ENCODE measurements at places on chromosomes 11 and 22.

DNA sequence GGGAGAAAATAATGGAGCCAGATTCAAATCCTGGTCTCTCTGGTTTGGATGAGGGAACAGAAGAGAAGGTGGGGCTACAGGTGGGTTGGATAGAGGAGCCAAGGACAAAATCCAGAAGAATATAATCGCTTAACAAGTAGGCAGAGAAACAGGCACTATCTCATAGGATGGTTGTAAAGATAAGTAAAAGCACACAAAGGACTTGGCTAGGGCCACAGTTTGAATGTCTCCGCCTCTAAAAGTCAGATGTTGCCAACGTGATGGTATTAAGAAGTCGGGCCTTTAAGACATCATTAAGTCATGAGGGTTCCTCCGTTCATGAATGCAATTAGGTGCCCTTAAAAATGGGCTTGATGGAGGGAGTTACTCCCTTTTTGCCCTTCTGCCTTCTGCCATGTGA lies 42.8 kb downstream of the SIK3 start:
- no peak for DNase-seq

- no peak for DNase-seq
Measured at GRCh38 chr11:122109932-122110331, 6.1 kb downstream of the BLID start.

DNA sequence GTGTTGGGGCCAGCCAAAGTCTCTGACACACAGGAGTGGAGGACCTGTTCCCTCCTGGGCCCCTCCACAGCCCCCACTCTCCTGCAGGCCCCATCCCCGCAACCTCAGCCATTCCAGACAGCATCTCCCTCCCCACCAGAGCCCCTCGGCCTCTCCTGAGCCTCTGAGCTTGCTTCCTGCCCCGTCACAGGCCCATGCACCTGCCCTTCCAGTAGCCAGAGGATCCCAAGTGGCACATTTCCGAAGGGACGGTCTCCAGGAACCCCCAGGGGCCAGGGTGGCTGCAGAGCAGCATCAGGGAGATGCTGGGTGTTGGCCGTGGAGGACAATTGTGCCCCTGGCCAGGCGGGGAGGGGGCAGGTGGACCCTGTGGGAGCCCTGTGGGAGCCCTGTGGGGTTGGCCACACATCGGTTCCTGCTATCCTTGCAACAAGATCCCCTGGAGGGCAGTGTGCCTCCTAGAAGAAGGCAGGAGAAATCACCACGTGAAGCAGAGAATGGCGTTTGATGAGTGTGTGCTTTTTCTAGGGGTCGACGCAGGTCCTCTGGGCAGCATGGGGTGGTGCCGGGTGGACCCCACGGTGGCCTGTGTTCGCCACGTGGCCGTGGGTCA lies 45.3 kb upstream of the PPARA start:
- no peak for DNase-seq

DNA sequence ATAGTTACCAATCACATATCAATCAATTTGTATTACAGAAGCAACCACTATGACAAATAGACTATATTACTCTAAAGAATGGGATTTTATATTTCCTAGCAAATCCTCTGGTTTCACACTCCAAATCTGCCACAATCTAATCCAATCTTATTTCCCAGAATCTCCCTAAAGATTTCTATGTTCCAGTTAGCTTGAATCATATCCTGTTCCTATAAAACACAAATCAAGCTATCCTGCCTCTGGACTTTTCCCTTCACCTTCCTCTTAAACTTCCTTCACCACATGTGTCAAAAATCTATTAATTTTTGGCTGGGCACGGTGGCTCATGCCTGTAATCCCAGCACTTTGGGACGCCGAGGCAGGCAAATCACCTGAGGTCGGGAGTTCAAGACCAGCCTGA lies 50.0 kb downstream of the PIK3C2A start:
- no peak for DNase-seq

GRCh38 chr22:50058906-50059880 lies 1.1 kb upstream of the TTLL8 start:
- no peak for DNase-seq

- DNase-seq = no peak
Measured at GRCh38 chr22:45239681-45240051, 1.0 kb downstream of the KIAA0930 start.

DNA sequence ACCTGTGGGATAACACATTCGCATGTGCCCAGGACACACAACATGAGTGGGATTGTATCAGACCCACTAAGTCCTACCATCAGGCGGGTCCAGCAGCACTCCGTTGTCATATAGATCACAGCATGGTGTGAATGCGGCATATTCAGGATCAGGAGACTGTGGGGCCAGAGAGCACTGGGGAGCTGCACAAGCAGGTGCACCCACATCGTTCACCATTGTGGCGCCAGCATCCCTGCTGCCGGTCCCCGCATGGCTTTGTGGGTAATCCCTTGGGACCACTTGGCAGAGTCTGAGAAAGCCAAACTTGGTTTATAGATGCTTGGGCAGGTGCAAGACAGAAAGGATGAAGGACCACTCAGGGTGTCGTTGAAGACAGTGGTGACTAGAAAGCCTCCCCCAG lies 201.6 kb upstream of the B3GAT1 start:
- DNase-seq = no peak

DNA sequence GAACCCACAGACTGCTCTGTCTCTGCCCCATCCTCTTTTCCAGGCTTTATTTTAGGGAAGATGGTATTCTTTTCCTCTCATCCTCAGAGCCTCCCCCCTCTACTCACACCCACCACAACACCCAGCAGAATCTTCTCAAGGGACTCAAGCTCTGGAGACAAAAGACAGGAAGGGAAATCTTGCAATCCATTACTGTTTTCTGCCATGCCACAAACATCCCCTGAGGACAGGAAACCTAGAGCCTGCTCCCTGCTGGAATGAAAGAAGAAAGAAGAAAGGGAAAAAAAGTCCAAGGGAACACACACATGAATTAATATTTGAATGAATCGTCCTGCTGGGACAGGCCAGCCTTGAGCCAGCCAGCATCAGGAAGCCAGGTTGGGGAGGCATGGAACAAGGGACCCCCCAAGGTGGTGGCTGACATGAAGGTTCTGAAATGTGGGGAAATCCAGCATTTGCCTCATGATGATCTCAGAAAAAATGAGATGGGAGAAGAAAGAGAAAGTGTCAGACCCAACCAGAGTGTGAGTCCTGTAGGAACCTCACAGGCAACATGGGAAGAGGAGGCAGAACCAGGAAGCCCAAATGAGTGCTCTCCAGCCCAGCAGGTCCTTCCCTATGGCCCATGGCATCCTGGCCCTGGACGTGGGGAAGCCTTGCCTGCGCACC lies 34.0 kb downstream of the SLCO2B1 start:
- no peak for DNase-seq

DNA sequence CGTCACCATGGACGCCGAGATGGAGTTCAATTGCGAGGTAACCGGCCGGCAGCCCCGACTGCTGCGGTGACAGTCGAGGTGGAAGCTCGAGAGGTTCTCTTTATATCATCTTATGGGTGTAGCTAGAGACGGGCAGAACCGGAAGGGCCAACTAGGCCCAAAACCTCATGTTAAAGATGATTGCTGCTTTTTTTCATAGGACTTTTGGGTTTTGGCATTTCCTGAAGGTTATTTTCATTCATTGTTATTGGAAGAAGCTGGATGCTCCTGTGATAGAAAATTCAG lies 585 bp downstream of the NF2 start:
- DNase-seq = no peak

GRCh38 chr11:88284336-88285050 lies 53.0 kb downstream of the CTSC start:
- DNase-seq = no peak

- DNase-seq = no peak
Measured at GRCh38 chr22:35884529-35884928, 144.1 kb downstream of the RBFOX2 start.

DNA sequence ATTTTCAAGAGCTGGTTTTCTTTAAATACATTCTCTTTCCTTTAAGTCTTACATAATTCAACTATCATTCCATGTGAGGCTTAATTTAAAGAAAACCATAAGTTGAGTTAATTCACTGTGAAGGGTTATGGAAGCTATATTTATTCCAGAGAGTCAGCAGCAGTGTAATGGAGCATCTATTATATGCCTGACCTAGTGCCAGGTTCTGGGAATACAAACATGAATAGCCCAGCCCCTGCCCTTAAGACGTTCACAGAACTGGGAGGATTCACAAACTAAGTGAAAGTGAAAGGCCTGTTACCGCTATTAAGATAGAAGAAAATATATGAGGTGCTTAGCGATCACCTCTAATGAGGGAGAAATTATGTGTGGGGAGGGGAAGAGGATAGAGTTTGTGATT lies 408.9 kb upstream of the CCDC90B start:
- DNase-seq = no peak

- no peak for DNase-seq
Measured at GRCh38 chr11:116176484-116177005, 596.2 kb downstream of the BUD13 start.

DNA sequence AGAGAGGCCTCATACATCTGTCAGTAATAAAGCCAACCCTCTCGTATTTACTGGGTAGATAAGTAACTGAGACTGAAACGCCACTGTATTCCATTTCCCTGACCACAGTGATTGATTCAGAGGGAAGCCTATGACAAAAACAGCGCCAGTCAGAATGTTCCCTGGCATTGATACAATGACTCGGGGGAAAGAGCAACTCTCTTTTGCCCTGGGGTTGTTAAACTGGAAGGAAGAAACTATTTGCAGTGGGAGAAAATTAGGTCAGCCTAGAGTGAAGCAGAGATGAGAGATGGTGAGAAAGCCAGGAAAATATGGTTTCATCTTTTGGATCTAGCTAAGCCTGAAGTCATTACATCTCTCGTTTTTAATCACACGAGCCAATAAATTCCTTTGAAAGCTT lies 48.6 kb upstream of the RBFOX2 start:
- no peak for DNase-seq

GRCh38 chr22:22547692-22548300 lies 11.3 kb downstream of the PRAME start:
- DNase-seq = no peak

- DNase-seq = no peak
Measured at GRCh38 chr11:66414120-66414934, 6.5 kb upstream of the NPAS4 start.

- no peak for DNase-seq
Measured at GRCh38 chr22:38141217-38141973, 30.9 kb upstream of the BAIAP2L2 start.

DNA sequence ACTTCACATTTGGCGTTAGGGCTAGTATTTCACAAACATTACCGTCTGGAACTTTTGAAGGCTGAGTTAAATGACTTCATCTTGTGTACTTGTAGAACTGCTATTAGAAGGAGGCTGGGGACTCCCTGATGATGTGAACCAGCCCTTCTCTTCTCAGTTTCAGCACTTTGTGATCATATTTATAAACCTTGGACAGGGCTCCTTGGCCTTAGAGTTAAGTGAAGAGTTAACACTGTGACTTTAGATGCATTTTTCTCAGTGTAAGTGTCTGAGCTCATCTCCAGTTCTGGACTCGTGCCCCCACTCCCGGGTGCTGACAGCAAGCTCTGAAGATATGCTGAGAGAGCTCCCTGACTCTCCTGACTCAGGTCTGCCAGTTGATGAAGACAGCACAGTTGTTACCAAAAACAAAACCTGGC lies 8.4 kb downstream of the MIAT start:
- no peak for DNase-seq

DNA sequence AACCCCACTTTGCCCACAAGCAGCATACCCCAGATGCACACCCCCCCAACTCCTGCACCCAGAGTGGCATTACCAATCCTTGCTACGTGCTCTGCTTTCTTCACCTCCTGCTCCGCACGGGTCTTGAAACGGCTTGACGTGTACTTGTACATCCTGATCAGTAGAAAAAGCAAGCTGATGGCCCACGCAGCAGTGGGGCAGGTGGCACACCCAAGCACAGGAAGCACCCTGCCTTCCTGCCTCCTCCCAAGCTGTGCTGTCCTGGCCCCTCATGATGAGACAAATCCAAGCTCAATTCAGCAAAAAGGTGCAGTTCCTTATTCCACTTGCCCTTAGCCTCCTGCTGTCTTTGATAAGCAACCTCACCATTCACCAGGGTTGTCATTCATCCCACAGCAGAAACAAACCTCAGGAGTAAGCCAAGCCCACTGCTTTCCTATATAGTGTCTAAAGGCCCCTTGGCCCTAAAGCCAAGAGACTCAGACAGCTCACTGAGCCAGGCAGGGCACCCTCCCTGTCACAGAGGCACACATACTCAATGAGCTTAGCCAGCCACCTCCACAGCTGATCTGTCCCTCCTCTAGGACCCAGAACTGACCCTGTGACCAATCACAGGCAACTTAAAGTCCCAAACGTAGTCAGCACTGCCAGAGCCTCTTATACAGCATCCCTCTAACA lies 27.8 kb downstream of the MORC2 start:
- DNase-seq = no peak

- no peak for DNase-seq
Measured at GRCh38 chr11:1155274-1155693, 2.5 kb upstream of the MUC5AC start.

DNA sequence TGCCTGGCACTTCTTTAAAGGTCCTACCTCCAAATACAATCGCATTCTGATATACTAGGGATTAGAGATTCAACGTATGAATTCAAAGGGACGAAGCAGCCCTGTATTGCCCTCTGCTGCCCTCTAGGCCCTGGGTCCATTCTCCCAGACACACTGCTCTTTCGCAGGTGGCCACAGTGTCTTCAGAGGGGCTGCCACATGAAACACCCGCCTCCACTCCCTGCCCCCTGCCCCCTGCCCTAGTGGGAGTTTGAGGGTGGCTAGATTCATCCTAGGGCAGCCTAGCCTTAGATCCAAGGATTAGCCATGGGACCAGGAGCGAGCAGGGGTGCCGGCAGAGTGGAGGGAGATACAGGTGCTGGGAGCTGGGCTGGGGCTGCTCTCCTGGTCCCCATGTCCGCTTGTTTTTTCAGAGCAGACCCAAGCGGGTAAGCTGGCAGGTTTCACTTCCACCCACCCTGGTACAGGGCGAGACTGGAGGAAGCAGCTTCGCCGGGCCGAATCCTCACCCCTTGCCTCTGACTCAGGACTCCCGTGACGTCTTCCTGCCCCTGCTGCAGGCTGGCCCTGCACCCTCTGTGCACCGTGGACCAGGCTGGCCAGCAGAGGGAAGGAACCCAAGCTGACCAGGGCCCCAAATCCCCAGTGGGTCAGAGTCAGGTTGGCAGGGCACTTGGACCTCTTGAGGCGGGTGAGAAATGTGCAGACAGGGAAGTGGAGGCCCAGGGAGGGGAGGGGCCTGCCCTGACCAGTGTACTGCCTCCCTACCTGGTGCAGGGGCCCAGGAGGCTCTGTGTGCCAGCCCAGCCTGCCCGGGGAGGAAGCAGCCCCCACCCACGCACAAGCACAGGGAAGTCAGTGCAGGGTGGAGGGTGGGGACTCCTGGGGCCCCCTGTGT lies 28.4 kb upstream of the HMOX1 start:
- DNase-seq = no peak

DNA sequence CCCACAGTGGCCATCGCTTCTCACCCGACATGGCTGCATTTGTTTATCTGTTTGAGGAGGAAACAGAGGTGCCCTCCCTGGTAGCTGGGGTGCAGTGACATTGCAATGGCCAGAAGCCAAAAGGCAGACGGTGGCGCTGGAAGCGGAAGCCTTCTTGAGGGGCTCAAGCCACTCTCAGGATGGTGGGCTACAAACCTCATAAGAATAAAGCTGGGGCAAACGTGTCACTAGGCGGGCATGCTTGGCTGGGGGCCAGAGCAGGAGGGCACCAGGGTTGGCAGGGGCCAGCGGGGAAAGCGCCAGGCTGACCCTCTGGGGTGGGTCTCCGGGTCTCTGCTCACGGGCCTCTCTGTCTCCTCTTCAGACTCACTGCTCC lies 12.6 kb downstream of the TNNT3 start:
- DNase-seq = no peak

GRCh38 chr11:99739464-99740089 lies 718.8 kb downstream of the CNTN5 start:
- no peak for DNase-seq
